ENCODE measurements at places on chromosomes 6 and 20.

- DNase-seq = no peak
Measured at GRCh38 chr6:114762145-114762544, 419.3 kb upstream of the HS3ST5 start.

GRCh38 chr6:27810768-27811450 is 101.3 kb downstream of the OR2B2 start:
- DNase-seq = no peak

GRCh38 chr6:67854098-67854497 is 781.0 kb upstream of the ADGRB3 start:
- no peak for DNase-seq

DNA sequence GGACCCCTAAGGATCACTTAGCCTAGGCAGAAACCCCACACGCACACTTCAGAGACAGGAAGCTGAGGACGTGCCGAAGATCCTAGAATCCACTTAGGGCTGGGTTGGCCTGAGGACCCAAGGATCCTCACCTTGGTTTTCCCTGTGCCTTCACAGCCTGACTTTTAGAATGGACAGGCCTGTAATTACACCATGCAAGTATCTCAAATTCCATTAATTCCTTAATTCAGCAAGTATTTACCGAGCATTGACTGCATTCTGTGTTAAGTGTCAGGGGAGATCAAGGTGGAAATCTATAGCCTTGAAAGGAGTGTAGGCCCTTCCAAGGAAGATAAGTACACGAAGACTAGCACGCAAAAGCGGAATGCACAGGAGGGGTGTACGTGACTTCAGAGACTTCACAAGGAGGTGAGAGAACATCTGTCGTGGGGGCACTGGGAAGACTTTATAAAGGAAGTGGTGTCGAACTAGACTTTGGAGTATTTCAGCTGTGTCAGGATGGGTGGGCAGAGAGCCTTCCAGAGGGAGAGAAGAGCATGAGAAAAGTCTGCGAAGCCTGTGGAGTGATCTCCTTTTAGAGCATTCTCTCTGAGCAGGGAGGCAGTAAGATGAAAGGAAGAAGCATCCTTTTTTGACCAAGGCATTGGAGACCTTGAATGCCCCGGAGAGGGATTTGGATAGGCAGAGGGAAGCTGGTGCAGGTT is 4.0 kb downstream of the DSP start:
- DNase-seq = no peak

GRCh38 chr6:128379577-128379976 is 140.8 kb downstream of the PTPRK start:
- DNase-seq = no peak

DNA sequence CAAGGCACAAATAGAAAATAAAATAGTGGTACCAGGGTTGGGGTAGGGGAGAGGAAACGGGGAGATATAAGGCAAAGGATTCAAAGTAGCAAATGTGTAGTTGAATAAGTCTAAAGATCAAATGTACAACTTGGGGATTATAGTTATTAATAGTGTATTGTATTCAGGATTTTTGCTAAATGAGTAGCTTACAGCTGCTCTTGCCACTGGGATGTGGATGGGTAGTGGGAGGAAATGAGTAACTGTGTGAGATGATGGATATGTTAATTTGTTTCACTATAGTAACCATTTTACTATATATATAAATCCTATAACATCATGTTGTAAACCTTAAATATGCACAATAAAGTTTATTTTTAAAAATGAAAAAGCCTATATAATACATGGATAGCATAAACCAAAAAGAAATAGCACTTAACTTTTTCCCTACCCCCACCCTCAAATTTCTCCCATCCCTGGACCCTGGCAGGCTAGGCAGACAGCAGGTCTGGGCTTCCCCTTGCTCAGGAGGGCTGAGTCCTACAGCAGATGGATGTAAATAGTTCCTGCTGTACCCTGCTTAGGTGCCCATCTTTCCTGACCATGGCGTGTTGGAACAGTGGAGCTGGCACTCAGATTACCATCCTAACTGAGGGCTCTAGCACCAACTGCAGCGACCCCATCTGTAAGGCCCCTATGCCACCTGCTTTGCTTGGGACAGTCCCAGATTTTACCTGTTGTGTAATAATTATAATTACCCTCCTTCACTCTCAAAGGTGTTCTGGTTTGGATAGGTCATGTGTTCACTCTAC is 28.6 kb upstream of the PBOV1 start:
- no peak for DNase-seq

GRCh38 chr6:27312950-27313271 is 838 bp upstream of the POM121L2 start:
- DNase-seq = no peak

- DNase-seq = no peak
Measured at GRCh38 chr20:49593466-49594142, 25.7 kb upstream of the PTGIS start.

GRCh38 chr6:116895935-116896334 is 18.9 kb downstream of the RFX6 start:
- DNase-seq = no peak

- DNase-seq = no peak
Measured at GRCh38 chr20:4043329-4043728, 28.0 kb upstream of the RNF24 start.

DNA sequence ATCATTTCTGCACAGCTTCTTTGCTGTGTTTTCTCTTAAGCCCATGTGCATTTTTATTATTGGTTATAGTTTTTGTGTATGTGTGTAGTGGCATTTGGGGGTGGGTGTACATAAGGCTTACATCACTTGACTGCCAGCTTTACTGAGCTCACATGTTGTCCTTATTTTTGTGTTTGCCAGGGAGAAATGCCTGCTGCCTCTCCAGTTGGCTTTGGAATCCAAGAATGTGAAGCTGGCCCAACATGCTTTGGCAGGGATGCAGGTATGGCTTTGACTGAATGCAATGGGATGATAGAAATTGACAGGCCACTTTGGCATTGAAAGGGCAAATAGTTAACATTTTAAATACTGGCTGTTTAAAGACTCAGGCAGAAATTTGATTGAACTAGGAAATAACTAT is 11.4 kb downstream of the PBOV1 start:
- no peak for DNase-seq

GRCh38 chr20:5061213-5061612 is 58.5 kb downstream of the PCNA start:
- no peak for DNase-seq

DNA sequence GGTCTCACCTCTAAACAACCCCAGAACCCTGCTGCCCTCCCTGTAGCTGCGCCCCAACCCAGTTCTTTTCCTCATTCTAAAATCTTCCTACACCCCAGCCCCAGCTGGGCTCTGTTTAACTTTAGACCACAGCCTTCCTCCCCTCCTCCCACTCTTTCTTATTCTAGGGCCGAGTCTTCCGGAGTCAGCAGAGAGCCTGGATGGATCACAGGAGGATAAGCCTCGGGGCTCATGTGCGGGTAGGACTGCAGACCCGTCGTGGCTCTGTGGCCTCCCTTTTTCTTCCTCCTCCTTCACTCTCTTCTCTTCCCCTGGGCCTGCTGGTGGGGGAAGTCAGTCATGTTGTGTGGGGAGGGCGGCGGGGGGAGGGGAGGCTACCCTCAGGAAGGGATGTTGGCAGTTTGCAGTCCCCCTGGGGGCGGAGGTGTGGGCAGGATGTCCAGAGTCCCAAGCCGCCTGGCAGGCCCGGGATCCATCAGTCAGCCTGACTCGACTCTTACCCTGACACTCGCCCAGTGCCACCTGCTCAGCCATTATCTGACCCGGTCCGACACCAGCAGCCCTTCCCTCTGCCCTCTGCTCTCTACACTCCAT is 8.1 kb downstream of the CAPN11 start:
- DNase-seq = no peak

DNA sequence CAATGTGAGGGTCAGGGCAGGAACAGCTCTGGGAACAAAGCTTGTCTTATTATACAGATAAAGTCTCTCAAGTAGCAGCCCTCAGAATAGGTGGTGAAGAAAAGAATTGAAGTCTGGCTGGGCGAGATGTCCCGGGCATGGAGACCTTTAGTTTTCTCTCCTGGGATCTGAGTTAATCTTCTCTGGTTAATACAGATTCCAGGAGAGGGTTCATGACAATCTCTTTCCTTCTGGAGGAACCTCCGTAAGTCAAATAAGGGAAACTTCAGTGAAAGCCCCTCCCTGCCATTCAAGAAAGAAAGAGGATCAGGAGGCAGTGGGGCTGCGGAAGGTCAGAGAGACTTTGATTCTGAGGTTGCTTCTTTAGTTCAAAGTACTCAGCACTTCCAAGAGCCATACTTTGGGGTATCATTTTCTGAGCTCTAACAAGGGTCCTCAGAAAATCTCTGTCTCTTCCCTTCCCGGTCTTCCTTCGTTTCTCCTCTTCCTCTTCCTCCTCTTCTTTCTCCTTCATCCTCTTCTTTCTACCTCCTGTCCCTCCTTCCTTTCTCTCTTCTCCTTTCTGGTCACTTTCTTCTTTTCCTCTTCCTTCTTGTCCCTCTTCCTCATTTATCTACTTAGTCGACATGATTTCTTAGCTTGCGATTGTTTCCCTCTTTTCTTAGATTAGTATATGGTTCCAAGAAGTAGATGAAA is 4.6 kb upstream of the ZNF184 start:
- no peak for DNase-seq

DNA sequence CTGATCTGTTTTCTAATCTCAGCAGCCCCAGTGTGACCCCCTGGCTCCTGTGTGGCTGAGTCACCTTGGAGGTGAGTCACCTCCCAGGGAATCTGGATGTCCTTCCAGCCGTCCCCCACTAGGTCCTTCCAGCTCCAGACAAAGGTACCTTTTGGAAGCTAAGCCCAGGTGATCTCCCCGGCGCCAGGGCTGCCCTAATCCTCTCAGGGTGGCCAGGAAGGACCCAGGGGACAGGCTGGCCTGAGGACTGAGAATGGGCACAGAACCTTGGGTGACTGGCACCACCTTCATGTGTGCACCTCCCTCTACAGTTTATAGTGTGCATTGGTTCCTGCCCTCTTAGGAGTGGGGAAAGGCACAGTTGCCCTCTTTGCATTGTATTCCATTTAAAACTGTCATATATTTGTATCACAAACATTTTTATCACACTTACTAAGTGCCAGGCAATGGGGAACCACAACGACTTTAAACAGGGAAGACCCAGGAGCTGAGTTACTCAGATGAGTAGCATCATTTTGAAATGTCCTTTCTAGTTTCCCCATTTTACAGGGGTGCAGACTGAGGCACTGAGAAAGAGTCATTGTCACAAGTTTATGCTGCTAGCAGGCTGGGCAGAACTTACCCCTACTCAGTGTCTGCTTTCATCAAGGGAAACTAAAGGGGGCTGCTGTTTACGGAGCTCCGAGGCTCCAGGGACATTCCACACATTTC is 2.6 kb upstream of the BPIFB4 start:
- DNase-seq = no peak

GRCh38 chr20:23092384-23092756 is 6.2 kb upstream of the CD93 start:
- no peak for DNase-seq

DNA sequence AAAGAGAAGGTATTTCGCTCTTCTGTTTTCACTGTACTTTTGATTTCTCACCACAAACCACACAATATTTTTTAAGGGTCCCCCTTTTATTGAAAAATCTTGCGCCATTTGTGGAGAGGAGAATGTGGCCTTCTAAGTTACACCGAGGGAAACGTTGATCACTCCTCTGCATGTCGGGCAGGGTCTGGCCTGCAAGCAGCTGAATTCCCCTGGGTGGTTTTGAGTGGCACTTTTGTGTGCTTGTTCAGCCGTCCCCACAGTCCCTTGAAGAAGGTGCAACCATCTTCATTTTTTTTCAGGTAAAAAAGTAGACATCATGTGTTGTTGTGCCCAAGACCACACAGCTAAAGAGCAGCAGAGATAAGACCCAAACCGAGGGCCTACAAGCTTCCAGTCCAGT is 6.1 kb downstream of the GPR31 start:
- no peak for DNase-seq

DNA sequence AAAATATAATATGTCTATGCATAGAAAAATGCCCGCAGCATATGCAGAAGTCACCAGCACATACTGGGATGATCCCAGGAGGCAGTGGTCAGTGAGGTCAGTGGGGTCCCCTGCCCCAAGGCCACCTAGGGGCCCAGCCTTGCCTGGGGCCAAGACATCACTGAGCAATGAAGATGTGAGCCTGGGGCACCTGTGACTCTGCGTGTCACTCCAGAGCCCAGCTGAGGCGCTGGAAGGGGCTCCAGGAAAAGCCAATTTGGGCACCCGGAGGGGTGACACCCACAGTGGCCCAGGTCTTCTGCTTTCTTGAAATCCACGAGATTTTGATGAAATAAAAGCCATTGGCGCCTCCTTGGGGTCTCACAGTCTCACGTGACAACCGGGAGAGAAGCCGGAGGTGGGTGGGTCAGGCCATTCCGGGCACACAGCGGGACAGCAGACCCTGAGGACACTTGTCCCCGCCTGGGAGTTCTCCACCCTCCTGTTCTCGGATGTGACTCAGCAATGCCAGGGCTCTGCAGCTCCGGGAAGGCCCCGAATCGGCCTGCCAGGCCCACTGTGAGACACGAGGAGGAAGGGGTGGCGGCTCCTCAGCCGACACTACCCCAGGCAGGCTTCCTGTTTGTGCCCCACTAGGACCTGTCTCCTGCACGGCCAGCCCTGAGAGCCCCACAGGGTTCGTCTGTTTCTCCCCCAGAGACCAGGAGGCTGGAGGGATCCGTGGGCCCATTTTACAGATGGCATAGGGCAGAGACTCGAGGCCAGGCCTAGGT is 24.4 kb upstream of the SLCO4A1 start:
- DNase-seq = peak; percentile 31

DNA sequence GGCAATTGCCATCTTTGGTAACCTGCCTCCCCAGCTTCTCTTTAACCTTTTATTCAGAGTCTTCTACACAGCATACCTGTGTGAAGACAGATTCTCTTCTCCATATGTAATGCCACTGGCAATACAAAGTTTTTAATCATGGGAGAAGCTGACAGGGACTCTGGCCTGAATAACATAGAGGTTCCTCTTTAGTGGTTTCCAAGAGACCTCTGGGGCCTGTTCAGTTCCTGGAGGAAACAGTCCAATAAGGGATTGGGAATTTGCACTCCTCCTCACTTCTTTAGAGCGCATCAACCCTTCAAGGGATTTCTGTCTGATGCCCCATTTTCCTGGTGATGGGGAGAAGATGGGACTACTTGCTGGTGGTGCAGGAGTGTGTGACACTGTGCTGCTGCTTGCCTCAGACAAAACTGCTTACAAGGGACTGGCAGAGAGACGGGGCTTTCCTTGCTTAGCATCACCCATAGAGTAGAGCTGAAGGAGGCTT is 1.4 kb downstream of the RIMS1 start:
- no peak for DNase-seq

DNA sequence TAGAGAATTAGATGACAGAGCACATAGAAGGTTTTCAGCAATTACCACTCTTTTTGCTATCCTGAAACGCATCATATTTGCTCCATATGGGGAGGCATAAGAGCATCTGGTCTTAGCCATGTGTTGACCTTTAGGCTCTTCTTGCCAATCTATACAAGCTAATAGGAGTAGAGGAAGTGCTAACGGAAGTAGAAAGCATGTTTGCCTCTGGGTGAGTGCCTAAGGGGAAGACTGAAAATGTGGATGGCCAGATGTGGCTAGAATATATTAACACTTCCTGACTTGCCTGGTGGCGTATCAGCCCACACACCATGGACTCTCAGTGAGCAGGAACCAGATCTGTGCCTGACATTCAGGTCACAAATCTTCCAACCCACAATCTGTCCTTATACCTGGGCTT is 136.3 kb downstream of the LRRC1 start:
- DNase-seq = no peak

- no peak for DNase-seq
Measured at GRCh38 chr20:11044561-11044960, 370.8 kb upstream of the JAG1 start.

- DNase-seq = no peak
Measured at GRCh38 chr6:108739496-108740330, 108.5 kb upstream of the ARMC2 start.
